Peyer's patch (tissue), 4 donors: ENCODE measurements at places on chromosomes 13 and 19. TPM values are rescaled to one million over a fixed set of nuclear protein-coding genes. Genes with fewer than 3 reads are reported as not detected.

The FARP1 gene
- total RNA-seq: 19.0 TPM

The ALOX5AP gene
- 18.6 TPM for total RNA-seq

The MBD3L3 gene
- not detected for total RNA-seq

The PSPN gene
- 2.9 TPM for total RNA-seq

The SHANK1 gene
- 1.3 TPM for total RNA-seq

The SERTM1 gene
- total RNA-seq: not detected

The LILRB5 gene
- 7.8 TPM for total RNA-seq

The CPB2 gene
- not detected for total RNA-seq

The MYH14 gene
- total RNA-seq: 475 TPM

The ZNF763 gene
- 7.6 TPM for total RNA-seq

The KRTDAP gene
- not detected for total RNA-seq

The NDUFA7 gene
- 24.6 TPM for total RNA-seq

The PTH2 gene
- total RNA-seq: not detected

The DKKL1 gene
- not detected for total RNA-seq

The ATP8B3 gene
- total RNA-seq: 4.5 TPM
